ENCODE measurements at places on chromosomes 11 and 22. TPM values are rescaled to one million over a fixed set of nuclear protein-coding genes. Genes with fewer than 3 reads are reported as not detected.

The SCN4B gene
- 26.1 TPM for total RNA-seq

The SPON1 gene
- 0.05 TPM for total RNA-seq

The BAIAP2L2 gene
- not detected for total RNA-seq

The INSC gene
- 0.62 TPM for total RNA-seq

The CRYBB3 gene
- total RNA-seq, result not detected

The SLC6A5 gene
- not detected for total RNA-seq

The MMP10 gene
- total RNA-seq, result not detected

The CRYBB1 gene
- total RNA-seq, result not detected

The GGTLC2 gene
- total RNA-seq, result not detected

The PIH1D2 gene
- 1.9 TPM for total RNA-seq

The OR52I1 gene
- not detected for total RNA-seq

The MMP20 gene
- total RNA-seq, result not detected

The C11orf42 gene
- total RNA-seq, result not detected

The GLYATL2 gene
- 14.5 TPM for total RNA-seq

The EPS8L2 gene
- 4.9 TPM for total RNA-seq

The KCNQ1 gene
- total RNA-seq, result not detected

The SCUBE1 gene
- 11.5 TPM for total RNA-seq

The FAM118B gene
- 27.3 TPM for total RNA-seq

The GTSE1 gene
- total RNA-seq, result 19.8 TPM

The SCGB2A2 gene
- total RNA-seq, result not detected

The OSM gene
- total RNA-seq, result not detected

The DRD4 gene
- not detected for total RNA-seq

The XKR3 gene
- total RNA-seq, result 0.44 TPM

The LMO2 gene
- total RNA-seq, result 0.84 TPM

The HORMAD2 gene
- not detected for total RNA-seq
